ENCODE measurements at places on chromosomes 2 and 18.

DNA sequence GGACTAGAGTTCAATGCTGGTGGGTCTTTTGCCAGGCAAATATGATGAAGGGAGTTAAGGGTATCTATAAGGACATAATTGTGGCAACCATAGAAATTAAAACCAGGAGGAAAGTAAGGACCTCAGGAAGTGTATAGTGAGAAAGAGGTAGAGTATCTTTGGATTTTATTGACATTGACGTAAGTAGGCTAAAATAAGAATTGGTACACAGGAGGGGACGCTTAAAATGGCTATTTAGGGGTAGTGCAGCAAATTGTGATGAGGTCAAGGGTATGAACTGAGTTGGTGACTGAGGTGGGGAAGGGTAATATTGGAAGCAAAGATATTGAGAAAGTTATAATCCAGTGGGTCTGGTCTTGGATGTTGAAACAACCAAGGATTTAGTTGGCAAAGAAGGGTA is 42.7 kb downstream of the MARCHF7 start:
- no peak for DNase-seq

- no peak for DNase-seq
Measured at GRCh38 chr18:47179520-47179919, 3.4 kb upstream of the IER3IP1 start.

- no peak for DNase-seq
Measured at GRCh38 chr2:85376291-85377065, 21.9 kb downstream of the ELMOD3 start.

DNA sequence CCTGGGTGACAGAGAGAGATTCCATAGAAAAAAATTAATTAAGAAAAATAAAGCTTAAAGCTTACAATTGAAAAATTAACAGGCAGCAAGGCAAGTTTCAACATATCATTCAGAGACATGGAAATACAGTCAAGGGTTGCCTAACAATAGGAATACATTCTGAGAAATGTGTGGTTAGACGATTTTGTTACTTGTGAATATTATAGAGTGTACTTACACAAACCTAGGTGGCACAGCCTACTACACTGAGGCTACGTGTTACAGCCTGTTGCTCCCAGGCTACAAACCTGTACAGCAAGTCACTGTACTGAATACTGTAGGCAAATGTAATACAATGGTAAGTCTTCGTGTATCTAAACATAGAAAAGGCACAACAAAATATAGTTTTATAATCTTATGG is 27.7 kb upstream of the ZBTB7C start:
- no peak for DNase-seq

DNA sequence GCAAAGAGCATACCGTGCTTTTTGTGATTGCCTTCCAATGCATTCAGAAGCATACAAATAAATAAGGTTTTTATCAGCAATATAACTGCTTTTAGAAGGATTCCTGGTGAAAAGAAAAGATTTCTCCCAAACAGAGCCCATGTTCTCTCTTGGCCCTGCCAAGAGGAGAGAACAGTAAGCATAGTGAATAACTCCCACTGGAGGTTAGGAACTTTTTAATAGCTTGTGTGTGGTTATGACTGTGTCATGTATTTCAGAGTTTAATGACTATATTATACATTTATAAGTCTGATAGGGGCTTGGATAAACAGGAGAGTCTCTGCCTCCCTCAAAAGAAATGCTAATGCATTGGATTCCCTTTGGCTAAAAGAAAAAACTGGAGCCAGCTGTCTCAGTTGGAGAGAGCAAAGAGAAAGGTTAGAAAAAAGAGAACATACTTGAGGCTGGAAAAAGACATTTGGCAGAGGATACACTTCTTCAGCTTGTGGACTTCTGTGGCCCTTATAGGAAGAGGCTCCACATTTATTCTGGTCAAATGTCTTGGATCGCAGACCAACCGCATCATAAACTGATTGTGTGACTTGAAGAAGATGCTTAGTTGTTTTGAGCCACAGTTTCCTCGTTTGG is 63.0 kb upstream of the SPRED2 start:
- no peak for DNase-seq

GRCh38 chr2:197445746-197446145 is 7.6 kb upstream of the COQ10B start:
- DNase-seq = no peak

GRCh38 chr18:596288-596881 is 403 bp upstream of the CLUL1 start:
- DNase-seq = no peak

DNA sequence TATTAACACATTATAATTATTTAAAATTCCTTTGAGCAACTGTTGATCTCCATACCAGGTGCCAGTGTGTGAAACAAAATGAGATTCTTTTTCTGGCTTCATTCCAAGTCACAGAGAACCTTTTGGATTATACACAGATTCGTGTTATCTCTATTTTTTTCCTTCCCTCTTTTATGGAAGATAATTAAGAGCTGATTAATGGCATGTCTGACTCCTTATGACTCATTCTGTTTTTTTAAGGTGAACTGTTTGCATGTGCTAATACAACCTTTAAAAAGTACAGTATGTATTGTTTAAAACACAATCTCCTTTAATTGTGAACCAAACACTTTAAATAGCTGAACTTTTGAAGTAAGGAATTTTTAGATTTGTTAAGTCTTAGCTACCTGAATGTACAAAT is 39.3 kb downstream of the PELI1 start:
- no peak for DNase-seq

GRCh38 chr2:58039170-58039611 is 7.4 kb upstream of the VRK2 start:
- no peak for DNase-seq

GRCh38 chr2:5561006-5561405 is 131.2 kb upstream of the SOX11 start:
- no peak for DNase-seq

DNA sequence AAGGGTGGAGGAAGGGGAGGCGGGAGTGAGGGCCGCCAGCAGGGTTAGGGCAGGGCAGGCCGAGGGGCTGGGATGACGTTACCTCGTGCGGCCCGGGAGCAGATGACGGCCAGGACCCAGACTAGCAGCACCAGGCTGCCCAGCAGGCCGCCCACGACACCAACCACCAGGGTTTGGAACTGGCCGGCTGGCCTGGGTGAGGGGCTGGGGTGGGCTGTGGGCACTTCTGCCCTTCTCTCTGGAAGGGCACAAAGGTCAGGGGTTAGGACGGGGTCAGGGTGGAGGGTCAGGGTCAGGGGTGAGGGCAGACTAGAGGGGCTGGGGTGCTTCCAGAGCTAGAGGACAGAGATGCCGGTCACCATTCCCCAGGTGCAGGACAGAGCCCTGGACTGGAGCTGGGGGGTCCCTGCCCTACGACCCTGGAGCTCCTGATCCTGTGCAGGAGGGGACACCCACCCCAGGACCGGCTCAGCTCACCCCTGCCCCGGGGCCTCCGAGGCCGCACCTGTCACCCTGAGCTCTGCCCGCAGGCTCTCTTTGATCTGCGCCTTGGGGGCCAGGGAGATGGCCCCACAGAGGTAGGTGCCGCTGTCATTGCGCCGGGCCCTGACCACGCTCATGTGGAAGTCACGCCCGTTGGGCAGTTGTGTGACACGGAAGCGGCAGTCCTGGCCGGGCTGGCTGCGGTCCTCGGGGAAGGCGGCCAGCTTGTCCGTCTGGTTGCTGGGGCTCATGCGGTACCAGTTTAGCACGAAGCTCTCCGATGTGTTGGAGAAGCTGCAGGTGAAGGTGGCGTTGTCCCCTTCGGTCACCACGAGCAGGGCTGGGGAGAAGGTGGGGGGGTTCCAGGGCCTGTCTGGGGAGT is 6.3 kb downstream of the PDCD1 start:
- DNase-seq = no peak

- no peak for DNase-seq
Measured at GRCh38 chr2:68377137-68377780, 12.2 kb downstream of the PLEK start.

GRCh38 chr2:209694748-209695147 is 76.9 kb upstream of the UNC80 start:
- DNase-seq = no peak

- DNase-seq = no peak
Measured at GRCh38 chr2:102585847-102586404, 33.4 kb upstream of the SLC9A2 start.

DNA sequence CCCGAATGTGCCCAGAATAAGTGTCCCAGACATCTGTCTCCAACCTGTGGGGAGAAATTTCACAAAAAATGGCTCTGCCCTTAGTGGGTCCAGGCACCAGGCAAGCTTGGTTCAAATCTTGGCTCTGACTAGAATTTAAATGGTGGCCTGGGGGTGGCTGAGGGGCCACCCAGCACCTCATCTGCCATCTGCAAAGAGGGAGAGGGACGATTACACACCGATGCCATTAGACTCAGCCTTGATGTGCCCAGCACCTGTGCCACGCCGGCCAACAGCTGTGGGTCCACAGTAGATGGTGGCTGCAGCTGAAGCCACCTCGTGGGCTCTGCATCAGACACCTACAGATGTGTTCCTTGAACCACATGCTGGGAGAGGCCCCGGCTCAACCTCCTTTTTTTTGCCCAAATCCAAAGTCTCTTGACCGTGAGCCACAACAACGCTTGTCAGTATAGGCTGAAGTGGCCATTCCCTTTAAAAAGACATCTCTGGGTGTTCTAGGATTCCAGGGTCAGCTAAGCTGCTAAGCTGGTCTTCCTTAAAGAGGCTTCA is 222.0 kb upstream of the RAB6C start:
- DNase-seq = no peak
